ENCODE measurements at places on chromosomes 11 and 22.
A peak's percentile ranks its signal among the peaks of the same experiment; 100 is the strongest.

DNA sequence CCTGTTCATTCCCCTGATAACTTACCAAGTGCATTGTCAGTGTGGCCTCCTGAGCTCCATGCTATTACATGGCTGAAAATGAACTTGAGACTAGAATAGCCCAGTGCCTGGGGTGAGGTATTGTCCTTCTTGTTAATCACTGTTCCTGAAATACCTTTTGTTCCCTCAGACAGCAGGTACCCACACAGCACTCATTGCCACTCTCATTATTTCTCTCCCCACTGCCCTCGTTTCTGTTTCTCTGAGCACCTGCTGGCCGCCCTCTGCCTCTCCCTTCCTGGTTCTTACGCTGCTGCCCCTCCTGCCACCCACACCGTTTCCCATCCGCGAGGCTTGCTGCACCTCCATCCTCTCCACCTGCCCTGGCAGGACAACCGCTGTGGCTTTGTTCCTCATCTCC is 36.9 kb upstream of the RAB1B start:
- no peak for DNase-seq

DNA sequence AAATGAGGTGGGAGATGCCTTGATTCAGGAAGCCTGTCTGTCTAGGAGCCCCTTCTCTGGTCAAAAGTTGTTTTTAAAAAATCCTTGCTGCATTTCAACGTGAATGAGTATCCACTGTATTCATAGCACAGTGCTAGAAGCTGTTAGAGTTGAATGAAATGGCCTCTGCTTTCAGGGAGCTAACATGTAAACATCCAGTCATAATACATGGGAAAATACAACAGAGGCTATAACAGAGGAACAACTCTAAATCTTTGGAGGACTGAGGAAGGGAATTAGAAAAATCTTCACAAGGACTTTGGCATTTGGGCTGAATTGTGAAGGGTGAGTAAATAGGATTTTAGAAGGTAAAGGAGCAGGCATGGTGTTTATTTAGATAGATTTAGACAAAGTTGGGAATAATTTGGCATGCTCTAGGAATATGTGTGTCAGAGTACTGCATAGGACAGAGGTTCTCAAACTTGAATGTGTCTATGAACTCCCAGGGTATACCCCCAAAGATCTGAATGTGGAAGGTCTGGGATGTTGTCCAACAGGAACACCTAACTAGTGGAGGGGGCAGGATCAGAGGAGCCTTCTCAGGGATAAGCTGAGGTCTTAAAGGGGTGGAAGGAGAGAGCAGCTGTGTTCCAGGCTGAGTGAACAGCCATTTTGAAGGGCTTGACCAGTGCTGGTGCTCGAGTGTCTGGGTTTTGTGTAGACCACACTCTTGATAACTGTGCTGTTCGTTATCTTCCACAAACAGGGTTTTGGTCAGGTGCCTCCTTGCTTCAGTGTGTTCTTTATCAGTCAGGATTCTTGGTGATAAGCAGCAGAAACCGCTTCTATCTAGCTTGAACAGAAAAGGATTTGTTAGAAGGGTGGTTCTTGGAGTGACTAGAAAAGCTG is 12.7 kb downstream of the SREBF2 start:
- no peak for DNase-seq

DNA sequence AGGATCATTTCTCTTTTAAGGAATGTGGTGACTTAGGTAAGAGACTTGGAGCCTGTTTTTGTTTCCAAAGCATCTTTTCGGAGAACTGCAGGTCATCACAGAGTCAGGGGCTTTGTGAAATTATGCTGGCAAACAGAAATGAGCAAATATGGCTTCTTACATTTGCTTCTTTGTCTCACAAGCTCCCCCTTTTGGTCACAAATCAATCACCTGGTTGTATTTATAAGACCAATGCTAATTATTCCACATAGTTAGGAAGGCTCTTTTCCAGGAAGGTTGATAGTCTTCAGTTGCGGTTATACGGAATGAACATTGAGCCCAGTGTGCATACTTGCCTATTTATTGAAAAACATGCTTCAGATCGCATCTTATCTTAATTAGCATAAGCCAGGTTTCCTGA is 34.6 kb upstream of the CEP126 start:
- DNase-seq: no peak

DNA sequence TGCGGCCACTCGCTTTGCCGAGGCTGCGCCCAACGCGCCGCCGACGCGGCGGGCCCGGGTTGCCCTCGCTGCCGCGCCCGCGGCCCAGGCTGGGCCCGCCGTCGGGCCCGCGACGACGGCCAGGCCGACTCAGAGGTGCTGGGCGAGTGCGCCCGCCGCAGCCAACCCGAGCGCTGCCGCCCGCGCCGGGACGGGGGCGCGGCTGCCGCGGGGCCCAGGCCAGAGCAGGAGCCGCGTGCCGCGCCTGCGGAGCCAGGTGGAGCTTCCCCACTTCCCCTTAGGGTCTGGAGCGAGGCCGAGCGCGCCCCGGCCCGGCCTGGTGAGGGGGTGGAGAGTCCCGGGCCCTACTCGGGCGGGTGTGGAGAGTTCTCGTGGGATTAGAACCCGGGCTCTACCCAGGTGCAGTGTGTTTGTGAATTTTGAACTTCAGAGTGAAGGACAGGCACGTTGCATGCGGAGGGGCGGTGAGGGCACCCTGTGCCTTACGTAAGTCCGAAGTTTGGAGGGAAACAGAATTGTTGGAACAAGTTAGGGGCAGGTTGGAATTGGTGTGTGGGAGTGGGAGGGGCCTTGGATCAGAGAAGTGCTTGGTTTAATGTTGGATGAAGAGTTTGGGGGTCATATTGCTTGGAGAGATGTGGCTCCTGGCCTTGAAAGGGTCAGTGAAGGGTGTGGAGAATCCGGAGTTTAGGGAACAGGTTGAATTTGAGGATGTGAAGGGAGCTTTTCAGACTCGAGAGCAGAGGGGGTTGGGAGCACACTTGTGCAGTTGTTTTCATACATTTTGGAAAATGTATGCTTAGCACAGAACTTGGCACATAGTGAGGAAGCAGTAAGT is 697 bp downstream of the RNF169 start:
- peak; percentile 23 for DNase-seq

DNA sequence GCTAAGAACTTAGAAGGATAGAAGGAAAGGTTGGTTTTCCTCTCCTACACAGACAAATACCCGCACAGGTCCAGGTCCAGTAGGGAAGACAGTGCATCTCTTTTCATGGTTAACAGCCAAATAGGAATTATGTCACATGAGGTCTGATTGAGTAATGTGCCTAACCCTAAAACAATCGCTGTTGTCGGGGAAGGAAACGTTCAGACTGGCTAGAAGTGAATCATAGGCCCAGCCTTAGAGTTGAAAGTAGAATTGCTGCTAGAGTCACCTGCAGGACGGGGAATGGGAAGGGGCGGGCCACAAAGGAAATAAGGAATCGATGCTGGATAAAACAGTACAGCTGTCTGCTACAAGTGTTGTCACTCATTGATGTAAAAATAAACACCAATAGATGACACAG is 12.4 kb upstream of the HTATIP2 start:
- DNase-seq: no peak

DNA sequence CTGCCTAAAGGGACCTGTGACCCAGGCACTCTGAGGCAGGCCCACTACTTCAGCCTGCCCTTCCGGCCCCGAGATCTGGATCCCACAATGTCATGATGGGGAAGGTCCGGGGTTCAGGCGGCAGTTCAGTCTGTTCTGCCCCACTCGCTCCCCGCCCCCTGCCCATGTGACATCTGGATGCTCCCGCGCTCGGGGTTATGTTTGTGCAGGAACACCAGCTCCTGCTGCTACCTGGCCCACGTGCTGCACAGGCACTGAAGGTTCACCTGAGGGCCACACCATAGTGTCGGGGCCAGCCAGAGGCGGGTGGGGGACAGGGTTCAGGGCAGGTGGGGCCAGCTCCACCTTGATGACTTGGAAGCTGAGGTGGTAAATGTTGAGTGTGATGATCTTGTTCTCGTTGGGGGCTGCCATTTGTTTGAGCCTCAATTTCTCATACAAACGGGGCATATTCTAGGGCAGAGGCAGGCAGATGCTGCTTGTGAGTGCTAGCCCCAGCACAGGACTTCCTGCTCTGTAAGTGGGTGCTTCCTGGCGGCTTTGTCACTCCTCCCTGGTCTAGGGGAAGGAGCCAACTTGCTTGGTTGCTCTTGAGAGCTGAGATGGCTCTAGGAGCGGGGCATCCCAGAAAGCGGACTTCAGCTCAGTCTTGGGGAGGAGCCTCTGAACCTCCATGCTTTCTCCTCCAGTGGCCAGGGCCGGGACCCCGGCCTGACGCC is 4.4 kb upstream of the SIPA1 start:
- DNase-seq: peak; percentile 24

DNA sequence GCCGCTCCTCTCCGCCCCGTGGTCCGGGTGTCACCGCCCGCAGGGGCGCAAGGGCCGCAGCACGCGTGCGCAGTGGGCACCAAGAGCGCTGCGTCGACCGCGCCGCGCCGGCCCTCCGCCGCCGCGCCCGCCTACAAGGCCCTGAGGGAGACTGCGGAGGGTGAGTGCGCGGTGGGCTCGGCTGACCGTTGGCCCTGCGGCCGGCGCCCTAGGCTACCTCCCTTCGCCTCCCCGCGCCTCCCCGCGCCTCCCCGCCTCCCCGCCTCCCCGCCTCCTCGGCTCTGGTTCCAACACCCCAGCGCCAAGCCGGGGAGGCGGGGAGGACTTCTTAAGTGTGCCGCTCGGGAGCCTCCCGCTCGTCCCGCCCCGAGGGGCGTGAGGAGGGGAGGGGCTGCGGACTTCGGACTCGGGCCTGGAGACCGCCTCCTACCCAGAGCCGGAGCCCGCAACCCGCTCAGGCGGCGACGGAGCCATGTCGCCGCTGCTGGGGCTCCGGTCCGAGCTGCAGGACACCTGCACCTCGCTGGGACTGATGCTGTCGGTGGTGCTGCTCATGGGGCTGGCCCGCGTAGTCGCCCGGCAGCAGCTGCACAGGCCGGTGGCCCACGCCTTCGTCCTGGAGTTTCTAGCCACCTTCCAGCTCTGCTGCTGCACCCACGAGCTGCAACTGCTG is at the start of gene AQP11:
TSS of gene AQP11 (plus strand) at position 433 of the 673 bp plus-strand sequence. CDS start at position 473, 40 bp downstream.
- peak; percentile 36 for DNase-seq

GRCh38 chr22:22578702-22579424 is 19.8 kb upstream of the PRAME start:
- DNase-seq: no peak

DNA sequence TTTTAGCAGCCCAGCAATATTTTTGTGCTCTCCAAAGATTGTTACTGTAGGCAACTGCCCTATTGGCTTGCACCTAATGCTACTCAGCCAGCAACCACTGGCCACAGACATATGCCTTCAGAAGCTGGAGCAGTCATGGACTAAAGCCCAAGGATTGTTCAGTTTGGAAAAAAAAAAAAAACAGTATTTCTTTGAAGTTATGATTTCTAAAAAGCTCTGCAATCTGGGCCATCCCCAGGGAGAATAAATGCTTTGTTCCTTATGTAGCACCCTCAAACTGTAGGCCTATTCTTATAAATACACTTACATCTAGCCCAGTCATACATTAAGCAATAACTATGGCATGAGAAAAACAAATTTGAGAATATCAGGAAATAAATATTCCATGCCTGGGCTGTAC is 2190.5 kb upstream of the RAG2 start:
- DNase-seq: no peak

DNA sequence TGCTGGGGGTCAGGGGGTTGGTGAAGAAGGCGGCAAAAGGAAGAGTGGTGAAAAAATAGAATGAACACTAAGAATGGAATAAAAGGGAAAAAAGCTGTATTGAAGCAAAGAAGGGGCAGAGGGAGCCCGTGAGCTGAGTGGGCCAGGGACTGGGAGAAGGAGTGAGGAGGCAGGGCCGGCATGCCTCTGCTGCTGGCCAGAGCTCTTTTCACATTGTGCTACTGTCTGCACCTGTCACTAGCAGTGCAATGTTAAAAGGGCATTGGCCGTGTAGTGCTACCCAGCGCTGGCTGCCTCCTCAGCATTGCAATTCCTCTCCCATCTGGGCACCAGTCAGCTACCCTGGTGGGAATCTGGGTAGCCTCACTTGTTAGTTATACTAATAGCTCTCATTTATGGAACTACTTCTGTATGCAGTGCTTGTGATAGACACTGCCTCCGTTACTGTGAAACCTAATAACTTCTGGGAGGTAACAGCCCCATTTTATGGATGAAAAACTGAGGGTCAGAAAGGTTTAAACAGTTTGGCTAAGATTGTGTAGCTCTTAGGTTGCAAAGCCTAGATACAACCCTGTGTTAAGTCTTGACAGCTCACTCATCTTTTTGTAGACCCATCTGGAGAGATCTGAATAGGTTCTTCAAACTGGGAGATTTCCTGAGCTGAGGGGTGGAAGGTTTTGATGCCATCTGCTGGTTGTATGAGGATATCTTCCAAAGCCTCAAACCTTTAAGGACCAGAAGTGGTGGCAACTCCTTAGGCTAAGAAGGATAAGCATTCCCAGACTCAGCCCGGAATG is 8.5 kb downstream of the YPEL4 start:
- DNase-seq: no peak

DNA sequence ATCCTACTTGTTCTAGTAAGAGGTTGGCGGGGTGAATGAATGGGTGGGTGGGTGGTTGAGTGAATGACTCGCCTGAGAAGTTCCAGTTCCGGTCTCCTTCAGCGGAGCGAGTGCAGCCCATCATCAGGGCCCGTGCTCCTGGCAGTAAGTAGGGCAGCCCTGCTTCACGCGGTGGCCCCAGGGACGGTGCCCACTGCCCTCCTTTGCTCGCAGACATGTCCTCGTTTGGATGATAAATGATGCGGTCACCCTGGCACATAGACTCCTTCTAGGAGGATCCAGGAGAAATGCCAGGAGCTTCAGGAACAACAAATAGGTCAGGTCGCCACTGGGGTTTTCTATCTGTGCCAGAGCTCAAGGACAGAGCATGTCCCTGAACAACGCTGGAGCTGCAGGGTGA is 370.8 kb downstream of the CTTN start:
- no peak for DNase-seq

DNA sequence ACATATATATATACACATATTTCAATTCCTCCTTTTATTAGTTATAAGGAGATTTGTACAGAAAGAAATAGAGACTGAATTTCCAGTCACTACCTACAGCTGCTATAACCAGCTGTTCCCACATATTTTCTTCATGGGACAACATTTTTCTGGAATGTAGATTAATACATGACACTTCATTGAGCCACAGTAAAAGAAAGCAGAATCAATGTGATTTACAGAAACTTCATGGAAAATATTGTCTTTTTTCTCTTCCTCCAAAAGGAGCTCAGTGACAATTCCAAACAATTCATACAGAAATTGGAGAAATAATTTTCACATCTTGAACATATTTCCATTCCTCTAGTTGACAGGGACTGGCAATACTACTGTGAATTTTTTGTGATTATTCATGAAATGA is 249.2 kb downstream of the DLG2 start:
- DNase-seq: no peak

DNA sequence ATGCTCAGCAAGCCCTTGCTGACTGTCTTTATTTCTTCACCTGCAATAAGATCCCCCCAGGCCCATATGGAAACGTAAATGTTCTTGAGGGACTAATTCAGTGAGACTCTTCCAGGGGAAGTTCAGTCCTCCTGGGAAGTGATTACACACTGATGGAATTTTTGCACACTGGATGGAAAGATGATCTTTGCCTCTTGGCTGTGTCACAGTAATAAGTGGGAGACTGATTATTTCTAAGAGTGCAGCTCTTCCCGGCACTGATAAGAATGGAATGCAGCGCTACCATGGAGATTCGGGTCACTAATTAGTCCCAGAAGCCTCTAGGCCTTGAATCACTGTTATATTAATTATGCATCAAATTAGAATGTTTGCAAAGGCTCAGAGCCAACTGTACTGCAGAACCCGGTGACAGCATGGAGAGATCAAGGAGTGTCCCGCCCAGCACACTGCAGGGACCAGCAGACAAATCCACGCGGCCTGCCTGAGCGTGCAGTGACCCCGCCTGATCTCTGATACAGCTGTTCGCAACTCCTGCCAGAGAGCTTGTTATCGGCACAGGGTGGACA is 178.3 kb downstream of the SNX19 start:
- no peak for DNase-seq

All from effector memory CD8-positive, alpha-beta T cell (primary cell).